Fibroblast of mammary gland (primary cell): ENCODE measurements at places on chromosomes 4 and X.

GRCh38 chr4:42282081-42282901, 115.0 kb upstream of the SHISA3 start:
- peak; percentile 74 for DNase-seq

DNA sequence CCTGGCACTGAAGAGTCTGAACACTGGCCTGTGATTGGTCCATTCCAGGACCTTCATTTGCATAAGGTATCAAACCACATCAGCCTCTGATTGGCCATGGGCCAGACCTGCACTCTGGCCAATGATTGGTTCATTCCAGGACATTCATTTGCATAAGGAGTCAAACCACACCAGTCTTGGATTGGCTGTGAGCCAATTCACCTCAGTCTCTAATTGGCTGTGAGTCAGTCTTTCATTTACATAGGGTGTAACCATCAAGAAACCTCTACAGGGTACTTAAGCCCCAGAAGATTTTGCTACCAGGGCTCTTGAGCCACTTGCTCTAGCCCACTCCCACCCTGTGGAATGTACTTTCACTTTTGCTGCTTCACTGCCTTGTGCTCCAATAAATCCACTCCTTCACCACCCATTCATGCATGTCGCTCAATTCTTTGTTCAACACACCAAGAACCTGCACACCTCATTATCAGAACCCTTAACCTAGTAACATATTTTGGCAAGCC, 14.2 kb upstream of the HERC5 start:
- DNase-seq: peak; percentile 7

DNA sequence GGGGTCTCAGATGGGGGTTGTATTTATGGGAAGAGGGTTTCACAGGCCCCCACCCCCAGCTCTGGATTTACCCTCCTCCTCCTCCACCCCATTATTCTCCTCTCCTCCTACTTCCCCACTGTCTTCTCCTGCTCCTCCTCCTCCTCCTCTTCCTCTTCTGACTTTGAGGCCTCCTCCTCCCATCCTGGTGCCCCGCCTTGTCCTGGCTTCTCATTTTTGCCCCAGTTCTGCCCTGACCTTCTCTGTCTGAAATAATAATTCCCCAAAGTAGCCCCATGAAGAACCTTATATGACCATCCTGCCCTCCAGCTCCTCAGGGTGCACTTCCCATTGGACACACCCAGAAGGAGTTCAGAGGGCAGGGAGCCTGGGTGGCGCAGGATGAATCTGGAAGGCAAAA, 351.4 kb upstream of the GATB start:
- DNase-seq: no peak

DNA sequence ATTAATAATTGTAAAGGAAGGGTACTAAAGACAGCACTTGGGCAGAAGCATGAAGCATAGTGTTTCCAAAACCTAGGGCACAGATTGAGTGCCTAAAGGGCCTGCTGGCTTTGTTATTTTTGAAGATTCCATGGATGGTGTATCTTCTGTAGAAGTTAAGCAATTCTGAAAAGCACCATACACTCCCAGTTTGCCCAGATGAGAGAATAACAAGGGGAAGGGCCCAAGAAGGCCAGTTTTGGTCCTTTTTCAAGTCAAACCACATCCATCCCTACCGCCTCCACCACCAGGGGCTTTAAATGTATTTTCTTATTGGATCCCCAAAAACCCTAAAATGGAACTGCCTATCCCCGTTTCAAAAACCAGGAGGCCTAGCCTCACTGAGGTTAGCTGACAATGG, 17.2 kb downstream of the SCARB2 start:
- DNase-seq: no peak

- DNase-seq: no peak
Observed at GRCh38 chr4:48683784-48684666, 96.1 kb downstream of the FRYL start.

DNA sequence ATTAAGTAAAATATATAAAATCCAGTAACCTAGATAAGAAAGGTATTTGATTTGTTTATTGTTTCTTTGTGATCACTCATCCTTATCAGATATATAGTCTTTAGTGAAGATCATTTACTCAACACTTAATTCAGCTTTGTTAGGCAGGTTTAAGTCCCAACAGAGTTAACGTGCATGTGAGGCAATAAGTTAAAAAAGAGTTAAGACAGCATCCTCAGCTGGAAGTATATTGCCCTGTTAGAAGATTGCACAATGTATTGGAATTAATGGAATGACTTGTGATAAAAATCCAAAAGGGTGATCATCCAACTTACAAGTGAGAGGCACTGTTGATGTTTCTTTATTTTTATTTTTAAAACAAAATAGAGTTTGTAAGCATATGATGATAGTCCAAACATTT, 1162.1 kb downstream of the RAPGEF2 start:
- no peak for DNase-seq

DNA sequence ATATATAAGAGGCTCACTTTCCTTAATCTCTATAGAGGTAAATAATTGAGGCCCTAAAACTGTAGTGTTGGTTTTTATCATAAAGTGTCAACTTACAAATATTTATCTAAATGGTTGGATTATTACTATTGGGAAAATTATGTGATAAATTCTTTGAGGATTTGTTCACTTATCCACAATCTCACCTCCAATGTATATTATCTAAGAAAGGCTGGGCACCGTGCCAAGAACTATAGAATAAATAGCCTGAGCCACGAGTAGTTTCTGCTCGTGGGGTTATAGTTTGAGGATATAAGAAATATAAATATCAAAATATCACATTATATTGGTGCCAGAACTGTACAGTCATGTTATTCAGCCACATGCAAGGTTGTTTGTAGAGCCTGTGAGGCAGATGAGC, 177.9 kb downstream of the VEGFC start:
- no peak for DNase-seq

- DNase-seq: peak; percentile 62
Observed at GRCh38 chr4:124768596-124769365, 56.2 kb upstream of the ANKRD50 start.

DNA sequence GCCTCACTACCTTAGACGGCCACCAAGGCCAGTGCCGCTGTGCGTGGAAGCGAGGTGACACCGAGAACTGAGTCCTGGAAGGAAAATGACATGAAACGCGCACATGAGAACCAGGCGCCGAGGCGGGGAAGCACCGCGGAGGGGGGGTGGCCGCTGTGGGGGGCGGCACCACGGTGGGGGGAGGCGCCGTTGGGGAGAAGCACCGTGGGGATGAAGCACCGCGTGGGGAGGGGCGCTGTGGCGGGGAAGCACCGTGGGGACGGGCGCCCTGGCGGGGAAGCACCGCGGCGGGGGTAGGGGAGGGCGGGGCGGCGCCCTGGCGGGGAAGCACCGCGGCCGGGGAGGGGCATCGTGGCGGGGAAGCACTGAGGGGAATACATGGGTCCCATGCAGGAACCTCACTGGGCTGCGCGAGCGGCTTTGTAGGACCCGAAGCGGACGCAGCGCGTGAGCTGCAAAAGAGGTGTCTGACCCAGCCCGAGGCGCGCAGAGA, 28.0 kb downstream of the PPP2R3B start:
- DNase-seq: no peak

DNA sequence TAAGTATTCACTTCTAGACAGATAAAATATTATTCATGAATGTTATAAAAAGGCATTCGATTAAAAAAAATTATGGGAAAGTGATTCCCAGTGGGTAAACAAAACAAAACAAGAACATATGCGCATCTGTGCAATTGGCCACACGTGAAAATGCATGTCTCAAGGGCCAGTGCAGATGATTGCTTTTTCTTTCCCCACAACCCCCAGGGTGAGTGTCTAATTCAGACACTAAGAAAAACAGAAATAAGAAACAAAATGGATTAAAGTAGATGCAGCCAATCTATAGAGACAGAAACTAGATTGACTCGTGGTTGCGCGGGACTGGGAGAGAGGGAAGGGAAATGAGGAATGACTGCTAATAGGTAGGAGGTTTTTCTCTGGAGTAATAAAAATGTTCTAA, 49.5 kb downstream of the GPM6A start:
- no peak for DNase-seq
